ENCODE measurements at places on chromosomes 1 and 21.

- DNase-seq = no peak
These were observed 40.7 kb downstream of the ARHGEF11 start for GRCh38 chr1:157004806-157005205.

- no peak for DNase-seq
These were observed 33.8 kb downstream of the STPG1 start for GRCh38 chr1:24379733-24380315.

DNA sequence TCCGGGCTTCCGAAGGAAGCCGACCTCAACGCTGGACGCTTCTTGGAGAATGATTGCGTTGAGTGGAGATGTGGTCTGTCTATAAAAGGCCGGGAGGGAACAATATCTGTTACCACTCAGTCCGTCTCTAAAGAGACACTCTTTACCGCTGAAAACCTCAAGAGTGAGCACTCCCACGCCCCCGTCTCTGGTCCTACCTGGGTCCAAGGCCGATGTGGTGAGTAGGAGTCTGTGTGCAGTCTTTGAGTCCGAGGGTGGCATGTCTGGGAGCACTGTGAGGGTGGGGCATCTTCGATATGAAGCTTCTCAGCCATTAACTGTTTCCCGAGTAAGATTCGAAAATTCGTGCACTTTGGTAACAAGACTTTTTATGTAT is 576 bp downstream of the ZFP69 start:
- DNase-seq = peak; percentile 10

- no peak for DNase-seq
These were observed 355.8 kb downstream of the GPATCH2 start for GRCh38 chr1:217274927-217275654.

- peak; percentile 47 for DNase-seq
These were observed 868 bp downstream of the PPP1R12B start for GRCh38 chr1:202349206-202349928.

DNA sequence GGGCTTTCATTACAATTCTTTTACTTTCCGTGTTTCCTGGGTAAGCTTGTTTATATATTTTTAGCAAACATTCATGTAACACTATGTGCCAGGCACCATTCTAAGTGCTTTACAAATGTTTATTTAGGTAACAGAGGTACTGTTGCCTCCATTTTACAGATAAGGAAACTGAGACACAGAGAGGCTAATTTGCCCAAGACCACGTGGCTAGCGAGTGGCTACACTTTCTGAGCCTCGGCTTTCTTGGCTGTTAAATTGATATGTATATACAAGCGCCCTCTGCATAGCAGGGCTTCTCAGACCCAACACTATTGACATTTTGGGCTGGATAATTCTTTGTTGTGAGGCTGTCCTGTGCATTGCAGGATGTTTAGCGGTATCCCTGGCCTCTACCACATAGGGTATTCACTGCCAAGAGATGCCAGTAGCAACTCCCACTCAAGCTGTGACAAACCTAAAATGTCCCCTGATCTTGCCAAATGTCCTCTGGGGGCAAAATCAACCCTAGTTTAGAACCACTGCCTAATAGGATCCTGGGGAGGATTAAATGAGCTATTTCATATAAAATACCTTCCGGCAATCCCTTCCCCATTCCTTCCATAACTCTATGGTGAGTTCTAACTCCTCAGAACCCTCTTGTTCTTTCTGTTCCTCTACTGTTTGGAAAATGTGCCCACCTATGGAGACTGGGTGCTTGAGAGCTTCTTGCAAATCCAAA is 17.2 kb upstream of the ID3 start:
- DNase-seq = no peak

GRCh38 chr1:160363010-160363409 is 3.9 kb upstream of the NHLH1 start:
- DNase-seq = no peak

DNA sequence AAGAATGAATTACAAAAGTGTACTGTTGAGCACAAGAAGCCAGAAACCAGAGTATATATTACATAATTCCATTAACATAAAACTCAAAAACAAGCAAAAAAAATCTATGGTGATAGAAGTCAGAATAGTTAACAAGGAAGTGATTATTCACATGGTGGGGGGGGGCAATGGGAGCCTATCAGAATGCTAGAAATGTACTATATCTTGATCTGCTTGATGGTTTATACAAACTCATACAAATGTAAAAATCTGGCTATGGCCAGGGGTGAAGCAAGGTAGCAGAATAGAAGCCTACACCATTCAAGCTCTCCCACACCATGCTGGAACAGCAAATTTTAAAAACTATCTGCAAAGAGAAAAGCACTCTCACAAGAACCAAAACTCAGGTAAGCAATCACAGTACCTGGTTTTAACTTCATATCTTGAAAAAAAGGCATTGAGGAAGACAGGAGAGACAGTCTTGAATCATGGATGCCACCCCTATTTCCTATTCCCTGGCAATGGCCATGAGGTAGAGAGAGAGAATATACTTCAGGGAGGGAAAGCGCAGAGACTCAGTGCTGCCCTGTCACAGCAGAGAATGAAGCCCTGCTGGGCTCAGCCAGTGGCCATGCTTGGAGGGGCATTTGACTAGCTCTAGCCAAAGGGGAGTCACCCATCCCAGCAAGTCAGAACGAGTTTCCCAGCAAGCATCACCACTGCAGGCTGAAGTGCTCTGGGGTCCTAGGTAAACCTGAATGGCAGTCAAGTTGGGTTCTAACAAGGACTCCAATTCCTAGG is 73.8 kb downstream of the CDC42BPA start:
- no peak for DNase-seq

DNA sequence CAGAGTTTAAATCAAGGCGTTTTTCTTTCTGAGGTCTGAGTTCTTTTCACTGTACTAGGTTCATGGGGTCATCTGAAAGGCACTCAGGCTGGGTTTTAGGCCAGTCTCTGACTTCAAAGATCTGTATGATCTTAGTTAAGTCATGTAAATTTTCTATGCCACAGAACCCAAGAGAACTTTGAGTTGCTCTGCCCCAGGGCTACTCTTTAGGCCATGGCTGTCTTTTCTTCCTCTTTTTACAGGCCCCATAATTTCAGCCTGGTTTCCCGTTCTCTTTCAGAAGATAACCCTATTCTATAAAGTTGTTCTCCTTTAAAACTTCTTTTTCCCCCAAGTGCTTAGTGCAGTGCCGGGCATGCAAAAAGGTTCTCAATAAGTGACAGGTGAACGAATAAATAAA is 26.1 kb downstream of the METTL13 start:
- DNase-seq = no peak

Data from Ammon's horn (tissue), 1 donor.